Hepatocyte (in vitro differentiated cells): ENCODE measurements at places on chromosomes 16 and 17. TPM values are rescaled to one million over a fixed set of nuclear protein-coding genes. Genes with fewer than 3 reads are reported as not detected.

The SEZ6L2 gene
- total RNA-seq: 18.0 and 36.1 TPM in 2 replicates

The CD300A gene
- 0.20 and 1.1 TPM in 2 replicates for total RNA-seq

The B4GALNT2 gene
- 1.3 and 2.2 TPM in 2 replicates for total RNA-seq

The KRTAP3-1 gene
- total RNA-seq: not detected in 2 replicates

The SCGB1C2 gene
- not detected in 2 replicates for total RNA-seq

The CIITA gene
- total RNA-seq: 0.08 TPM in 1 of 2 replicates, not detected in the other

The SLC52A1 gene
- total RNA-seq: 0.13 TPM in 1 of 2 replicates, not detected in the other

The LGALS9B gene
- not detected in 2 replicates for total RNA-seq

The VAT1L gene
- 3.1 and 5.2 TPM in 2 replicates for total RNA-seq

The PLEKHH3 gene
- 16.9 and 20.5 TPM in 2 replicates for total RNA-seq

The MMP25 gene
- 0.60 TPM in 1 of 2 replicates, not detected in the other for total RNA-seq

The DNAAF1 gene
- 0.13 and 0.16 TPM in 2 replicates for total RNA-seq

The WSCD1 gene
- 4.4 and 8.9 TPM in 2 replicates for total RNA-seq

The TP53TG3B gene
- total RNA-seq: not detected in 2 replicates

The MRPS34 gene
- total RNA-seq: 115 and 116 TPM in 2 replicates

The ACSM2A gene
- total RNA-seq: 25.5 and 27.6 TPM in 2 replicates

The RNF166 gene
- 10.1 and 14.0 TPM in 2 replicates for total RNA-seq

The RECQL5 gene
- total RNA-seq: 11.8 and 23.1 TPM in 2 replicates

The KRT25 gene
- total RNA-seq: not detected in 2 replicates

The ATP2A1 gene
- 0.13 and 0.72 TPM in 2 replicates for total RNA-seq

The AANAT gene
- total RNA-seq: 0.84 TPM in 1 of 2 replicates, not detected in the other

The OR3A3 gene
- total RNA-seq: not detected in 2 replicates

The HSBP1 gene
- total RNA-seq: 26.7 and 26.9 TPM in 2 replicates

The VWA3A gene
- total RNA-seq: 0.03 TPM in 1 of 2 replicates, not detected in the other
